SK-N-SH (cell line): ENCODE measurements at places on chromosomes 13 and 19. TPM values are rescaled to one million over a fixed set of nuclear protein-coding genes. Genes with fewer than 3 reads are reported as not detected.

OR4F17 gene
- not detected in 2 replicates for polyA plus RNA-seq

RDH8 gene
- 0.03 TPM in 1 of 2 replicates, not detected in the other for polyA plus RNA-seq

GADD45GIP1 gene
- 65.7 and 91.8 TPM in 2 replicates for polyA plus RNA-seq

PSG1 gene
- polyA plus RNA-seq = 0.18 and 0.19 TPM in 2 replicates

SIGLEC11 gene
- polyA plus RNA-seq = not detected in 2 replicates

PAN3 gene
- 6.4 and 7.9 TPM in 2 replicates for polyA plus RNA-seq

CD22 gene
- 0.16 and 0.18 TPM in 2 replicates for polyA plus RNA-seq

S1PR5 gene
- polyA plus RNA-seq = 0.32 and 0.36 TPM in 2 replicates

ICAM4 gene
- polyA plus RNA-seq = 0.05 TPM in 2 replicates

CBARP gene
- polyA plus RNA-seq = 4.8 and 5.1 TPM in 2 replicates

FXYD3 gene
- not detected in 2 replicates for polyA plus RNA-seq

FCER2 gene
- not detected in 2 replicates for polyA plus RNA-seq

TEX30 gene
- polyA plus RNA-seq = 7.2 and 8.6 TPM in 2 replicates

SOHLH2 gene
- 0.85 and 1.2 TPM in 2 replicates for polyA plus RNA-seq

SPTBN4 gene
- 2.8 and 3.1 TPM in 2 replicates for polyA plus RNA-seq

STARD13 gene
- 5.7 and 6.6 TPM in 2 replicates for polyA plus RNA-seq

IZUMO2 gene
- not detected in 2 replicates for polyA plus RNA-seq

SWSAP1 gene
- 2.8 and 3.0 TPM in 2 replicates for polyA plus RNA-seq

ZNF528 gene
- 14.0 and 26.5 TPM in 2 replicates for polyA plus RNA-seq

CD79A gene
- polyA plus RNA-seq = 0.20 and 0.31 TPM in 2 replicates

ZNF580 gene
- polyA plus RNA-seq = 14.0 and 21.9 TPM in 2 replicates

RNF17 gene
- polyA plus RNA-seq = not detected in 2 replicates

DPY19L3 gene
- polyA plus RNA-seq = 23.3 and 25.2 TPM in 2 replicates

ERICH6B gene
- polyA plus RNA-seq = not detected in 2 replicates

SLC25A41 gene
- 0.06 and 0.12 TPM in 2 replicates for polyA plus RNA-seq

CGB3 gene
- 0.10 TPM in 1 of 2 replicates, not detected in the other for polyA plus RNA-seq

IRS2 gene
- polyA plus RNA-seq = 5.2 and 7.0 TPM in 2 replicates

ZNF667 gene
- 3.2 and 5.0 TPM in 2 replicates for polyA plus RNA-seq

BICRA gene
- 0.75 and 1.4 TPM in 2 replicates for polyA plus RNA-seq

MAP2K2 gene
- 67.2 and 114 TPM in 2 replicates for polyA plus RNA-seq

LILRA1 gene
- polyA plus RNA-seq = not detected in 2 replicates

COMP gene
- 0.26 and 0.42 TPM in 2 replicates for polyA plus RNA-seq

CBLC gene
- polyA plus RNA-seq = not detected in 2 replicates

ASF1B gene
- 17.8 and 19.0 TPM in 2 replicates for polyA plus RNA-seq

FFAR3 gene
- polyA plus RNA-seq = not detected in 2 replicates

SELENOV gene
- polyA plus RNA-seq = 0.08 and 0.11 TPM in 2 replicates

ZNF414 gene
- 12.2 and 17.0 TPM in 2 replicates for polyA plus RNA-seq

SIX5 gene
- 6.4 and 8.4 TPM in 2 replicates for polyA plus RNA-seq
